Stimulated activated CD8-positive, alpha-beta memory T cell treated with anti-CD3 and anti-CD28 coated beads, Interleukin-15, amount 100 ng/mL, for 24 hours (primary cell): ENCODE measurements at places on chromosomes 11 and 22.

DNA sequence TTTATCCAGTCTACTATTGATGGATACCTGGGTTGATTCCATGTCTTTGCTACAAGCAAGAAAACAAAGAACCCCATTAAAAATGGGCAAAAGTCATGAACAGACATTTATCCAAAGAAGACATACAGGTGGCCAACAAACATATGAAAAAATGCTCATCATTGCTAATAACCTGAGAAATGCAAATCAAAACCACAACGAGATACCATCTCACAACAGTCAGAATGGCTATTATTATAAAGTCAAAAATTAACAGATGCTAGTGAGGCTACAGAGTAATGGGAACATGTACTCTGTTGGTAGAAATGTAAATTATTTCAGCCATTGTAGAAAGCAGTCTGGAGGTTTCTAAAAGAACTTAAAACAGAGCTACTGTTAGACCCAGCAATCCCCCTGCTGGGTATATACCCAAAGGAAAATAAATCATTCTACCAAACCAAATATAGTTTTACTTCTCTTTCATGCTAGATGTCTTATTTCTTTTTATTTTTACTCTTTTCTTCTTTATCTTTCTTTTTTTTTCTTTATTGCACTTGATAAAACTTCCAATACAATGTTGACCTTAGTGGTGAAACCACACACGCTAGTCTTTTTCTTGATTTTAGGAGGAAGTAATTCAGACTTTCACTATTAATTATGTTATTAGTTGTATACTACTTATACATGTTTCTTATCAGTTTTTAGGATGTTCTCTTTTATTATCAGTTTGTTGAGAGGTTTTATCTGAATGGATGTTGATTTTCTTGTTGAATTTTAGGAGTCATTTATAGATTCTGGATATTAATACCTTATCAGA, 14.3 kb downstream of the TRIM22 start:
- DNase-seq = no peak

- no peak for DNase-seq
These were observed 33.1 kb upstream of the SPON1 start for GRCh38 chr11:13929395-13929891.

GRCh38 chr11:121109471-121109870, 8.4 kb downstream of the TECTA start:
- DNase-seq = no peak

DNA sequence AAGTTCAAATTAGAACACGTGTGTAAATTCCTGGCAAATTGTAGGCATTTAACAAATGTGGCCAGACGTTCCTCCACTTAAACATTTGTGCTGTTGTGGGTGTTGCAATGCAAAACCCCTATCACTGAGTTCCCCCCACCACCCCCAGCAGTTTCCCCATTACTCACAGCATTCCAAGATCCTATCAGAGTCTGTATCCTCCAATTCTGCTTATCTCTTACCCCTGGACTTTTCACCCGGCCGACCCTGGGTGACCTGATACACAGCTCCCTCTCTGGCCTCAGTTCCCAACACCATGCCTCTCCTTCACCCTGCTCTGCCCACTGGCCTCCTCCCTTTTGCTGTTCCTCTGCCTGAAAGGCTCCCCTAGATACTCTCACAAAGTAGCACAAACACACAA, 31.4 kb upstream of the AQP11 start:
- DNase-seq = no peak

GRCh38 chr11:117094776-117095175, 3.5 kb downstream of the SIK3 start:
- no peak for DNase-seq

DNA sequence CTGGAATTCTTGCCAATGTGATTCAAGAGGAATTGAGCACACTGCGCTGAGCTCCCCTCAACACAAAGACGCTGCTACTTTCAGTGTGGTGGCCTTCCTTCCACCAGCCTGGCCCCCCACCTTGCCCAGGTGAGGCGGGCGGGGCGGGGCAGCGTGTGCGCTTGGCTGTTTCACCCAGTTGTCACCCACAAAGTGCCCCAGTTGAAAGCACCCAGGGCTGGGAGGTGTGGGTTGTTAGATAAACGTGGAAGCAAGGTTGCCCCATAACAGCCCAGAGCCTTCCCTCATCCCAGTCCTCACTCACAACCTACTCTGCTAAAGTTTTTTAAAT, 43.1 kb downstream of the CACNG2 start:
- no peak for DNase-seq

DNA sequence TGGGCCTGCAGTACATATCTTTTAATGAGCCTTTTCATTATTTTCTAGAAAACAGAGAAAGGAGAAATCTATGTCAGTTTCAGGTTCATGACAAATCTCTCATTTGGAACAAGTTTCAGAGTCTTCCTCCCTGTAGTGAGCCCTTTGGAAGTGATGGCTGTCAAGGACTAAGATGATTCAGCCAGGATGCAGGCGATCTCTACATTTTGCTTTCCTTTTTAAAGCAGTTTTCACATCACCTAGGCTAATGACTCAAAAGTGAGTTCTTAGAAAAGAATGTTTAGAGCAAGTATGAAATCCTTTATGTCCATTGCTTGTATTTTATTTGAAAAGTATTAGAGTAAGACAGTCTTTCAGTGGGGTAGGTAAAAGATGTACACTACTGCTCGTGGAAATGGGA, 130.1 kb downstream of the TRPC6 start:
- no peak for DNase-seq

GRCh38 chr22:44740307-44740706, 12.1 kb upstream of the ARHGAP8 start:
- DNase-seq = no peak

DNA sequence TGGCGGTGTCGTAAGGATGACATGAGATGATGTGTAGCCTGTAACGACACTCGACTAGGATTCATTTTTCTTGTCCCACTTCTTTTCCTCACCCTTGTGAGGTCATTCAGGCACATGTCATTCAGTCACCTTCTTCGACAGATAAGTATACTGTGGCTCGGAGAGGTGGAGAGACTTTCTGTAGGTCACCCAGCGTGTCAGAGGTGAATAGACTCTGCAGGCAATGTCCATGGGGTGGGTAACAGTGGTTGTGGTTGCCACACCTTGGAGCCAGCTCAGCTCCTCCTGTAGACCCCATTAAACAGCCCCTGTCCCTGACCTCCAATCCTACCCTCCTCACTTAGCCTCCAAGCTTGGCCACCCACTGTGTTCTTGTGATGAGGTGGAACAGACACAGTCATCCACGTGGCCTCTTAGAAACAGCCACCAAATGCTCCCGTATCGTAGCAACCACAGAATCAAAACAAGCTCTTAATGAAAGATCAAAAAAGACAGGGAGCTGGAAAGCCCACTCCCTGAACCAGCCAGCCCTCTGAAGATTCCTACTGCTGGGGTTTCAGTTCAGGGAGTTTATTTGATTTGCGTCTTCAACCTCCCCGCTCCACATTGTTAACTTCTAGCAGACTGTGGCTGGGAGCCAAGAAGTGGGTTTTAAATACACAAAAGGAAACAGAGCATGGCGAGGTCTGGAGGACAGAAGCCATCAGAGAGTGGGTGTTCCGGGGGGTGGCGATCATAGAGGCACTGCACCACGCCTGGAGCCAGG, 89.0 kb upstream of the GRK3 start:
- no peak for DNase-seq

DNA sequence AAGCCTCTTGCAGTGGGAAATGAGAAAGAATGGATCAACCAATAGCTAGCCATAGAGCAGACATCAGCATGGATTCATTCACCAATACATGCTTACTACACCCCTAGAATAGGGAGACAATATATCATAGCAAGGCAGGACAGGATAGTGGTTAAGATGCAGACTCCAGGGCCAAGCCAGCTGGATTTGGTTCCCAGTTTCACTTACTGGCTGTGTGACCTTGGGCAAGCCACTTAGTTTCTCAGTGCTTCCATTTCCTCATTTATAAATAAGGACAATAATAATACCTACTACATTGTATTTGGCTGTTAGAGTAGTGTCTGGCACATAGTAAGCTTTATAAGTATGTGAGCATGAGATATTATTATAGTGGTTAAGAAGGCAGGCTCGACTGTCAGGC, 7.1 kb downstream of the DCHS1 start:
- DNase-seq = no peak

- DNase-seq = no peak
These were observed 1374.2 kb downstream of the FAM181B start for GRCh38 chr11:81359476-81359875.
